Activated naive CD8-positive, alpha-beta T cell treated with anti-CD3 and anti-CD28 coated beads, Interleukin-2, amount 10 ng/mL, durations not matched to agents 7 days and 5 days (primary cell): ENCODE measurements at places on chromosomes 5 and 9.

DNA sequence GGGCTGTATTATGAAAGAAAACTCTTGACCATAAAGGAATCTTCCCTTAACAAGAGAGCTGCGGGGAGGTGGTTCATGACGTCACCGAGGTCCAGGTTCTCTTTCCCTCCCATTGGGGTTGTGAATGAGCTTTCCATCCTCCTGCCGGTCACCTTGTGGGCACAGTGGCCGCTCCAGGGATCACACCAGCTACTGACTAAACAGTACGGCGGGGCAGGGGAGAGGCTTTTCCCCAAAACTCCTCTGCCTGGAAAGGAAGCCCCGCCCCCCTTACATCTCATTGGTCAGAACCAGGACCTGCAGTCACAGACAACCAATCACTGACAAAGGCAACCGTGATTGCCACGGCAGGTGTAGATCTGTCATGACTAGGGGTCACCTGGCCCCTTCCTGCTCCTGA, 35.6 kb downstream of the ROR2 start:
- DNase-seq = no peak

DNA sequence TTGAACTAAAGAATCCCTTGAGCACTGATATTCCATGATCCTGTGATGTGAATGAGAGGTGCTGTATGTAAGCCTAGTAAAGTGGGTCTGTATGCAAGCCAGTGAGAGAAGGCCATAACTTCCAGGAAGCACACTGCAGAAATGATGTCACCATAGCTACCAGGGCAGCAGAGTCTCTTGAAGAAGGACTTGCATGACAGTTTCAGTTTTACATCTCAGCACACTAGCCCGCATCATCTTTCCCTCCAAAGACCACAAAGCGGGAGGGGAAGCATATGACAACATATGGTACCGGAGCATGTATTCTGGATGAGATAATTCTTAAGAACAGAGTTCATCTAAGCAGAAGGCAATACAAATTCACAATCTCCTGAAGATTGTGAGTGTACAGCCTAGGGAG, 37.6 kb upstream of the MAST4 start:
- DNase-seq = no peak

DNA sequence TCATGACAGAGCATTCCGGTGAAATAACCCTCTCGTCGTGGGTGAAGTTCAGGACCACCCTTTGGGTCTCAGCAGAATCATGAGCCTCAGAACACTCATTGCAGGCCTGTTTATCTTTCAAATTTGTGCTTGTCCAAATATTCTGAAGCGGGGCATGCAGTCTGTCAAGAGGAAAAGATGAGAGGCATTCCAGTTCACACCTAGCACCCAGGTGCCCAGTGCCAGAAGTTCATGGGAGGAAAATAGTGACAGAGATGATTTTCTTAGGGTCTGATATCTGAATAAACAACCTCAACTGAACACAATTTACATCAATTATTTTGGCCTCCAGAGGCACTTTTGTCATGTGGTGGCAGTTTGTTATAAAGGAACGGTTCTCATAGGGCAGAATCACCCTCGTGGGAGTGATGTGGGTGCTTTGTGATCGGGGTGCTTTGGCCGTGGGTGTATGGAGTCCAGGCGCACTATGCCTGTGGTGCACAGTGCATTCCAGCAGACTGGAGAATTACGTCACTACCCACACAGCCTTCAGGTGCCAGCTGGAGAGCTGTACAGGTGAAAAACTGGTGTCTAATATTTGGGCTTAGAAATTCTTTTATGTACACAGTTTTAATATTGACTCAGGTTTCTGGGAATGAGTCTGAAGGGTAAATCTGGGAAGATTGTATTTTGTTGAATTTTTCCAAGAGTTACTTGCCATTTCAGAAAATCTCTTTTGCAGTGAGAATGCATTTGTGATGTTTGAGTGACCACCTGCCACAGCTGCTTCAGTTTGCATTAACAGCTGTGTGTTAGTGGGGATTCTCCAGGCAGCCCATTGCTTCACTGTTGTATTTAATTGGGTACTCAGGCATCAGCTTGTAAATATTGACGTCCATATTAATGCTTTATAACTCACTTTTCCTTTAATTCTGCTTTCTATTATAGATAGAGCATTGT, 289.3 kb downstream of the FANCC start:
- no peak for DNase-seq

GRCh38 chr5:151671950-151672349, 14.8 kb downstream of the SPARC start:
- DNase-seq = no peak

GRCh38 chr9:76321195-76321828, 72.9 kb downstream of the RFK start:
- no peak for DNase-seq

- no peak for DNase-seq
Measured at GRCh38 chr5:145499483-145499882, 335.7 kb downstream of the PRELID2 start.

GRCh38 chr9:94183240-94183999, 75.7 kb upstream of the ZNF169 start:
- DNase-seq = no peak

- no peak for DNase-seq
Measured at GRCh38 chr9:127124111-127124531, 1.7 kb upstream of the ANGPTL2 start.

GRCh38 chr5:64526734-64527439, 21.1 kb downstream of the RGS7BP start:
- DNase-seq = no peak

DNA sequence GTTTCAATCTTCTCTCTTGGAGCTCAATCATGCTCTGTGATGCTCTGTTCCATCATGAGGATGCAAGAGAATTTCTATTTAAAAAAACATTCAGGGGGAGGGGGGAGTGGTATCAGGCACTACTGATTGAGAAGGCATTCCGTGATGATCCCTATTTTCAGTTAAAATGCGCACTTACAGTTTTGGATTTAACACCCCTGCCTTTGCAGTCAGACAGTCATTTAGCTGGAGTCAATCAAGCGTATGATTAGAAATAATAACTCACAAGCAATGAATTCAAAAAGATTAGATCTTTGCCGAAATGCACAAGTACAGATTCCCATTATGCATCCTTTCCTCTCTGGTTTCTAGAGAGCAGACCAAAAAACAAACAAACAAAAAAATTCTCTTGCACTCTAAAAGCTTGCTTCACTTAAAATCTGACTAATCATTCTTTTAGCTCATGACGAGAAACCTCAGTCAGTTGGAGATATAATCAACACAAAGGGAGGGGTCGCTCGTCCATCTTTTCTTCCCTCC, 55.4 kb downstream of the EFNA5 start:
- no peak for DNase-seq

DNA sequence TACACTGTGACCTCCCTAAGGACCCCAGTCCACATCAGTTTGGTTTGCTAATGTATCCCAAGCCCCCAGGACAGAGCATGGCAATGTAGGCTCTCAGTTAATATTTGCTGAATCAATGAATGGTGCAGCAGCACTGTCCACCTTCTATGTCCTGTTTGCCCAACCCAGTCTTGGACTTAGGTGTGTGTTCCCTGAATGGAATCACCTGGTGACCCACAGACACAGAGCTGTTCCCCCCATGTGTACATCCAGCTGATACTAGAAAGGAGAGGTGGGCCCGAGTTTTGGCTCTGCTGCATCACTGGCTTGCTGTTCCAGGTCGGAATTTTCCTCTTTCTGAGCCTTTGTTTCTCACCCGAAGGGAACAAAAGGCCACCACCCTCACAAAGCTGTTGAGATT, 180.2 kb downstream of the AOPEP start:
- no peak for DNase-seq

GRCh38 chr9:108207561-108208165, 648.1 kb downstream of the ACTL7B start:
- DNase-seq = no peak

DNA sequence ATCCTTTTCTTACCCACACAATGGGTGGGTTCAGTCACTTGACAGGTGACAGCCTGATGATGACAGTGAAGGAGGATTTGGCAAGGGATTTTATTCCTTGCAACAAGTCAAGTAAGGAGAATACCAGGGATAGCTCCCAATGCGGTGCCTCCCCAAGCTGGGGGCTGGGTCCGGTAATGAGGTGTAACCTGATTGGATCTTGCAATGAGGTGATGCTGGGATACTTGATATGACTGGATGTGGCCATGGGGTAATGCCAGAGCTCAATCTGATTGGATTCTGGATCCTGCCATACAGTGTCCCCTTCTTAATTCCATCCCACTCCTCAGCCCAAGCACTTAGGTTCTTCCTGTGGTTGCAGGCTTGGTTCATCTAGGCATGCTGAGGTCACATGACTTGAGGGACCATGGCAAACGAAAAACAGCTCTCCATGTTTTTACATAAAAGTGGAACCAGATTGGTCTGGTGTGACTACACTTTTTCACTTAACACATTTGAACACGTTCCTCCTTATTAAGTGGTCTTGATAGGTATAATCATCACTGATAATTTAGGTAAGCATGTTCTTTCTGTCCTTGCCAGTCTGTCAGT, 181.1 kb downstream of the PDZD2 start:
- DNase-seq = no peak
